PC-9 (cell line): ENCODE measurements at places on chromosomes 3 and 15. TPM values are rescaled to one million over a fixed set of nuclear protein-coding genes. Genes with fewer than 3 reads are reported as not detected.
A peak's percentile ranks its signal among the peaks of the same experiment; 100 is the strongest.

Gene GREM1
- total RNA-seq: 0.39 and 0.48 TPM in 2 replicates

Gene KLHL40
- not detected in 2 replicates for total RNA-seq

Gene SFMBT1
- total RNA-seq: 14.3 and 15.2 TPM in 2 replicates

Gene GRK7
- total RNA-seq: not detected in 2 replicates

DNA sequence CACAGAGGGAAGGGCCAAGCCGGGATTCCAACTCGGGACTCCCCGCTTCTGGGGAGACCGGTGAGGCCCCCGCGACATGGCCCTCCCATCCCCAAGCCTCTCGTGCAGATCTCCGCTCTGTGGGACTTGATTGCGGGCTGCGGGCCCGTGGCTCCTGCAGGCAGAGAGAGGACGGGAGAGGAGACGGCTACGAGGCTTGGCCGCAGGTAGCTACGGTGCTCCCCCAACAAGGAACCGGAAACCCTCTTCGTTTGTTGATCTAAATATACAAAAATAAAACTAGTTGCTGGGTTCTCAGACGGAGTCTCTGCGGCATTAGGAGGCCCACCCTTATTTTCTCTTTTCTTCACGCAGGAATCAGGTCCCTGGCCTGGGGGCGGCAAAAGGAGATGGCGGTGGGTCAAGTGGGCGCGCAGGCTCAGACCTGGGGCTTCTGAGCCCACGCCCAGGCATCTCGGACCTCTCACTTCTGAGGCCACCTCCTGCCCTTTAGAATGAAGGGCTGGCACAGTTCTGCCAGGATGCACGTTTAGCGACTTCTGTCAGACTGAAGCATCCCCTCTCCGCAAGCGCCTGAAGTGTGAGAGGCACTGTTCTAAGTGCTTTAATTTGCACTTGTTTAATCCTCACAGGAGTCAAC, 10.9 kb downstream of the GNB5 start:
- H3K36me3 ChIP-seq: no peaks in the 10 kb centered on the region
- H3K27me3 ChIP-seq: no peaks in the 10 kb centered on the region
- no peak overlapping the region for H3K27ac ChIP-seq
- no peak for DNase-seq

GRCh38 chr15:93493172-93493571, 404.2 kb upstream of the RGMA start:
- no peak overlapping the region for H3K4me3 ChIP-seq
- H3K4me1 ChIP-seq: no peaks in the 10 kb centered on the region
- no peak overlapping the region for H3K27ac ChIP-seq
- no peaks in the 10 kb centered on the region for H3K36me3 ChIP-seq

- no peaks in the 10 kb centered on the region for H3K27me3 ChIP-seq
- H3K4me3 ChIP-seq: peak overlapping the region; percentile 71
- H3K27ac ChIP-seq: peak overlapping the region; percentile 85
- H3K4me1 ChIP-seq: peaks cover 34% of the 10 kb centered on the region
Measured at GRCh38 chr15:90184119-90184785, 16.9 kb upstream of the SEMA4B start.

DNA sequence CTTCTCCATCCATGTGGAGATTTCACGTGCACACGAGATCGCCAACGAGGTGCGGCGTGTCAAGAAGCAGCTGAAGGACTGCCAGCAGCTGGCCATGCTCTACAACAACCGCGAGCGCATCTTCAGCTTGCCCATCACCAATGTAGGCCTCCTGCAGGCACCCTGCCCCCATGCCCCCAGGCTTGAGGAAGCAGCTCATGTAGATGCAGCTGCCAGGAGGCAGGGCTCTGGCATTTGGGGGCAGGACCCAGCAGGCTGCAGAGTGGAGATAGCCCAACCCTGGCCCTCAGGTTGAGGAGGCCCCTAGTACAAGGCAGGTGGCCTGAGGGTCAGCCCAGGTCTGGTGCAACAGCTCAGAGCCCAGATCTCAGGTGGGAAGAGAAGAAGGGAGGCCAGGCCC, 36.4 kb downstream of the DNAH1 start:
- no peaks in the 10 kb centered on the region for H3K36me3 ChIP-seq
- DNase-seq: no peak
- H3K4me3 ChIP-seq: no peak overlapping the region
- H3K4me1 ChIP-seq: no peaks in the 10 kb centered on the region
- no peaks in the 10 kb centered on the region for H3K27me3 ChIP-seq
- H3K27ac ChIP-seq: no peak overlapping the region

GRCh38 chr15:100856867-100857266, 22.8 kb upstream of the ALDH1A3 start:
- H3K27ac ChIP-seq: 0 out of 2 replicates have a peak overlapping the region, but pooled peaks have one; percentile 30
- no peaks in the 10 kb centered on the region for H3K27me3 ChIP-seq
- peaks cover 52% of the 10 kb centered on the region for H3K36me3 ChIP-seq
- no peak for DNase-seq
- no peak overlapping the region for H3K4me3 ChIP-seq
- peaks cover 25% of the 10 kb centered on the region for H3K4me1 ChIP-seq

GRCh38 chr15:31131853-31132375, 30.4 kb upstream of the TRPM1 start:
- DNase-seq: no peak
- H3K4me1 ChIP-seq: no peaks in the 10 kb centered on the region
- no peaks in the 10 kb centered on the region for H3K36me3 ChIP-seq
- no peak overlapping the region for H3K4me3 ChIP-seq
- no peak overlapping the region for H3K27ac ChIP-seq
- H3K27me3 ChIP-seq: peaks cover 17% of the 10 kb centered on the region; the same call in 1 of the 2 replicates

GRCh38 chr3:158747417-158747816, 15.2 kb upstream of the RARRES1 start:
- no peak overlapping the region for H3K4me3 ChIP-seq
- DNase-seq: no peak
- no peaks in the 10 kb centered on the region for H3K27me3 ChIP-seq
